ENCODE measurements at places on chromosomes 13 and 19.

DNA sequence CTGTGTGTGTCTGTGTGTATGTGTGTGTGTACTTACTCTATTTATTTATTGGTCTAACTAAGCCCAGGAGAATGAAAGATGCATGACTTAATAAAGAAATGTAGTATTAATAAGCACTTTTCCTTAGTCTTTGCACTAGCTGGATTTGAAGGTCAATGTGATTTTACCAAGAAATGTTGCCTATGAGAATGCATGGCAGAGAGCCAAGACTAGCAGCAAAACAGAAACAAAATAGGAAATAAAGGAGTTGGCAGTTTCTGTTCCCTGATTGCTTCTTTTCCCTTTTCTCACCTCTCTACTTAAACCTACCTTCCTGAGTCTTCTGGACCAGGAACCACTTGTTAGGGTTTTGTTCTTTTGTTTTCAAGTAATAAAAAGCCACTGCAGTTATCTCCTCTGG is 286.1 kb downstream of the KCTD12 start:
- no peak for DNase-seq

GRCh38 chr19:18117364-18117691 is 19.8 kb downstream of the MAST3 start:
- DNase-seq = no peak

- DNase-seq = no peak
Measured at GRCh38 chr13:32409001-32409313, 19.0 kb downstream of the N4BP2L1 start.

DNA sequence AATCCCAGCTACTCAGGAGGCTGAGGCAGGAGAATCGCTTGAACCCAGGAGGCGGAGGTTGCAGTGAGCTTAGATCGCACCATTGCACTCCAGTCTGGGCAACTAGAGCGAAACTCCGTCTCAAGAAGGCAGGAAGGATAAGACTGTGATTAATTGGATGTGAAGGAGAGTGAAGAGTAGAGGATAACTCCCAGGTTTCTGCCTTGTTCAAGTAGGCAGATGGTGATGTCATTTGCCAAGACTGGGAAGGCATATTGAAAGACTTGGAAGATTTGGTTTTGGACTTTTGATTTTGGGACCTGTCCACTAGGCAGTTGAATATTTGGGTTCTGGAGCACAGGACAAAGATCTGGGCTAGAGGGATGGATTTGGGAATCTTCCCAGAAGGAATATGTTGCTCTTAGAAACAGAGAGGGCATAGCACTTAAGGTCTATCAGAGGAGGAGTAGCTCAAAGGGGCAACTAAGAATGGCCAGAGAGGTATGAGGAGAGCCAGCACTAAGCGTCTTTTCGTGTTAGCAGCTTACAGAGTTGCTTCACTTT is 20.0 kb downstream of the GARRE1 start:
- DNase-seq = no peak

DNA sequence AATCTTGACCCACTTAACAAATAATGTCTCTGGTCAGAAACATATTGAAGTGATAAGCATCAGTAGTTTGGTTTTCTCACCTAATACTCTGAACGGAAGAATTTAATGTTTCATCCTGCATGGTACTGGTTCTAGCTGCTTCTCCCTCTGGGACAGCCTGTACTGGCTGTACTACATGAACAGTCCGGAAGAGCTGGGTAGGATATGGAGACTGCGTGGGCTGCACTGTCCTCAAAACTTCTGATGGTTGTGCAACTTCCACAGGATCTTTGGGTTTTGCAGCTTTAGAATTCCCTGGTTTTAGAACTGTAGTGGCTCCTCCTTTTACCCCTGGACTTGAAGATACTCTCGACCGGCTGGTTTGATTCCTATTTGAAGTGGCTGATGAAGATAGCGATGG is 78.3 kb downstream of the ELF1 start:
- DNase-seq = peak; percentile 6

GRCh38 chr13:33678906-33679657 is 138.9 kb upstream of the RFC3 start:
- DNase-seq = peak; percentile 81

DNA sequence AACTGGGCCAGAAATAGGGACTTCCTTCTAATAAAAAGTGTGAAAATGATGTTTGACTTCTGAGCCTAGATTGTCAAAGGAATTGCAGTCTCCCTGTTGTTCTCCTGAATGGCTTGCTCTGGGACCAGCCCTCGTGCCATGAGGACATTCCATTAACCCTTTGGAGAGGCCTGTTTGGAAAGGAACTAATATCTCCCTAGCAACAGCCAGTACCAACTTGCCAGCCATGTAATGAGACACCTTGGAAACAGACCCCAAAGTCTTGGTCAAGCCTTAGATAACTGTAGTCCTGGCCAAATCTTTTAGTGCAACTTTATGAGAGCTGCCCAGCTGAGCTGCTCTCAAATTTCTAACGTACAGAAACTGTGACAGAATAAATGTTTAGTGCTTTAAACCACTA is 8.2 kb upstream of the SIAH3 start:
- DNase-seq = no peak

- DNase-seq = no peak
Measured at GRCh38 chr13:103676329-103676728, 610.1 kb upstream of the SLC10A2 start.

DNA sequence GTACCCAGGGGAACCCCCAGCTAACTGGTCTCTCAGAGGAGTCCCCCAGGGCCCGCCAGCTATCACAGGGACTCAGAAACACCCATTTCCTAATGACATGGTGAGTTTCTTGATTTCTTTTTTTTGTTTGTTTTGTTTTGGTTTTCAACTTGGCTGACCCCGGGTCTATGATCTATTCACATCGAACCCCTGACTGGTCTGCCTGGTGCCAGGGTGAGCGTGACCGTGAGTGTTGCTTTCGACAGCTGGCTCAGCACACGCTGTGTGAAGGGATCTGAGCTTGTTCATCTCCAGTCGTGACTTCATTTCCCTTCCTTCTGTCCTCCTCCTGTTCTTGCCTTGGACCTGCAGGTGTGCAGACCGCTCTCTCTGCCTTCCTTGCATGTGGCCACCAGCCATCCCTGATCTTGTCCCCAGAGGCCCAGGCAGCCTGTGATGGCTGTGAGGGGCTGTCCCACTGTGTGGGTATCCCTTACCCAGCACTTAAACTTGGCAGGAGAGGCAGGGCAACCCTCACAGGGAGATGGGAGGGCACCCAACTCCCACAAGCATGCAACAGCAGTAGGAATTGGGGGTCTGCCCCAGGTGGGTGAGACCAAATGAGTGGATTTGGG is 26.2 kb downstream of the TMEM161A start:
- no peak for DNase-seq

GRCh38 chr19:2261438-2262172 is 5.4 kb upstream of the JSRP1 start:
- DNase-seq = no peak

DNA sequence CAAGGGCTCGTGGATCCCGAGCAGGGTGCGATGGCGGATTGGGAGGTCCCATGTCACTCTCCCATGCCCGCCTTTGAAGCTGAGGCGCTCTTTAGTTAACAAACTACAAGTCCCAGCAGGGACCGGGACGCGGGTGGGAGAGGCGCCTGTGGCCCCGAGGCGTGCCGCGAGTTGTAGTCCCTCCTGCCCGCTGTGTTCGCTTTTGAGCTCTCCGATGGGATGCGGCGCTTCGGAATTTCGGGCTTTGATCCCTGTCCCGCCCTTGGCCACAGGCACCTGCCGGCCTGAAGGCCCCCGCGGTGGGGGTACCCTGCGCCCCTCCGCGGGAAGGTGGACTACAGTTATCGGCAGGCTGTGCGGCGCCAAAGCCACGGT is 11.0 kb downstream of the CYTH2 start:
- peak; percentile 41 for DNase-seq

DNA sequence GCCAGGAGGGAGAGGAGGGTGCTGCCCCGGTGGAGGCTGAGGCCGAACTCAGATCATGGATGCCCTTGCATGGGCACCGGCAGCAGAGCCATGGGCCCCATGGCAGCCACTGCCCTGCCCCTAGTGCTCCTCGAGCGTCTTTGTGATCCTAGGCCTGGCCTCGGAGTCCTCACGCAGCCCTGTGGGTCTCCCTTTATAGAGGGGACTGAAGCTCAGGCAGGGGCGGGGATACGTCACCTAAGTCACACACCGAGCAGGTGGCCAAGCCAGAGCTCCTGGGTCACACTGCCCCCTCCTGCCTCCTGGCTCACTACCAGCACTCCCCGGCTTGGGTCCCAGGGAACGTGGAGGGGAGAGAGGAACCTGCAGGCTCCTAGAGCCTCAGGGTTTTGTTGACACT is 28.7 kb downstream of the DHX34 start:
- no peak for DNase-seq

- DNase-seq = no peak
Measured at GRCh38 chr13:41634407-41634806, 177.1 kb downstream of the RGCC start.

DNA sequence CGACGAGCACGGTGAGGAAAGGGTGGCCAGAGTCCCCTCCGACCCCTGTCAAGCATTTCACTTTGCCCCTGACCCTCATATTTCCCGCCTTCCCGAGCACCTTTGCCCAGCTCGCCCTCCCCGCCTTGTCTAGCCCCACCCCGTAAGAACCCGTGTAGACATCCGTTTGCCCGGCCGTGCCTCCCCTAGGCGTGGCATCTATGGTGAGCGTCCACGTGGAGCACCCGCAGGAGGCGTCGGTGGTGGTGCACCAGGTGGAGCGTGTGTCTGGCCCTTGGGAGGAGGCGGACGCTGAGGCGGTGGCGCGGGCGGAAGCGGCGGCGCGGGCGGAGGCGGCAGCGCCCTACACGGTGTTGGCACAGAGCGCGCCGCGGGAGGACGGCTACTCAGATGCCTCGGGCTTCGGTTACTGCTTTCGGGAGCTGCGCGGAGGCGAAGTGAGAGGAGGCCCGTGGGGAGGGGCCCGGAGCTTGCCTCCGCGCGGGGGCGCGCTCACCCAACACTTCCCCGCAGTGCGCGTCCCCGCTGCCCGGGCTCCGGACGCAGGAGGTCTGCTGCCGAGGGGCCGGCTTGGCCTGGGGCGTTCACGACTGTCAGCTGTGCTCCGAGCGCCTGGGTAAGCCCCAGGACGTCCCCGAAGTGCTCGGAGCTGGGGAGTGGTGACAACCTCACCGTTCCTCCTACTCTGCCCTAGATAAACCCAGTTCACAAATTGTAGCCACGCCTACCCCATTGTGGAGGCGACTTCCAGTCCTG is 4.2 kb downstream of the LTBP4 start:
- DNase-seq = peak; percentile 46

GRCh38 chr13:68304286-68304893 is 1074.3 kb upstream of the PCDH9 start:
- DNase-seq = no peak

- DNase-seq = no peak
Measured at GRCh38 chr19:18975011-18975410, 34.0 kb upstream of the HOMER3 start.

DNA sequence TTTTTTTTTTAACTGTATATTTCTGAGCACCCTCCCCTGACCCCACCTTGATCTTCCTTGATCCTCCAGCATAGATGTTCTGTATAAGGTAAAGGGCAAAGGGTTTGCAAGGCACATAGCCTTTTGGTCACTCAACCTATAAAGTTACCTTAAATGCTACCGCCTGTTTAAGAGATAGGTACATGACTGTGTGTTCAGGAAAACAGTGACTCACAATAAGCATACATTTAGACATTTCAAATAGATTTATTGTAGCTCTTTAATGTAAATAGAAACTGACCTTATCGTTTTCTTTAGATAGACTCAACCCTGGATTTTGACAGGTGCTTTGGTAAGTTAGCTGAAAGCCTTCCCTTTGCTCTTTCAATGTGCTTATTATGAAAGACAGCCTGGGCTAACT is 15.2 kb upstream of the SLC10A2 start:
- DNase-seq = no peak

GRCh38 chr13:99345345-99345744 is 38.1 kb upstream of the GPR183 start:
- DNase-seq = no peak

GRCh38 chr19:3154957-3155736 is 19.3 kb downstream of the GNA15 start:
- peak; percentile 99 for DNase-seq

DNA sequence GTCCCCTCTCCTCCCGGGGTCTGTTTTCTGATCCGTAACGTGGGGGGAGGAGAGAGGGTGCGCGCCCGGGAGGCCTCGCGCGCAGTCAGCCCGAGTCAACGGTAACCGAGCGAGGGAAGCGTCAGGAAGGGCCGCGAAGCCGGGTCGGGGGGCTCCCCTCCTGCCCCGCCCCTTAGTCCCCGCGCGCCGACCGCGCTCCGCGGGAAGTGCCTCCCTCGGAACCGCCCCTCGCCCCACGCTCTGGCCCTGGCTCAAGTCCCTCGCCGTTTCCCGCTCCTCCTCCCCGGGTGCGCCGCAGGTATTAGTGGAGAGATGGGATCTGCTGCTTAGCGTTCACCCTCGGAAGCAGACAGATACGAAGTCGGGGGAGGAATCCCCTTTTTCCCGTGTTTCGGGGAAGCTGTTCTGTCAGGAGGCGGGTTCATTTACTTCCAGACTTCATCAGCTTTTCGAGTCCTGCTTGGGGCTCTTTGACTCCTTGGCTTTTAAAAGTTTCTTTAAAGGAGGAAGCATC is 770 bp downstream of the HNRNPM start:
- DNase-seq = no peak

GRCh38 chr13:51645761-51646670 is 61.8 kb downstream of the WDFY2 start:
- no peak for DNase-seq

GRCh38 chr13:111422348-111422747 is 101.9 kb downstream of the TEX29 start:
- DNase-seq = no peak

DNA sequence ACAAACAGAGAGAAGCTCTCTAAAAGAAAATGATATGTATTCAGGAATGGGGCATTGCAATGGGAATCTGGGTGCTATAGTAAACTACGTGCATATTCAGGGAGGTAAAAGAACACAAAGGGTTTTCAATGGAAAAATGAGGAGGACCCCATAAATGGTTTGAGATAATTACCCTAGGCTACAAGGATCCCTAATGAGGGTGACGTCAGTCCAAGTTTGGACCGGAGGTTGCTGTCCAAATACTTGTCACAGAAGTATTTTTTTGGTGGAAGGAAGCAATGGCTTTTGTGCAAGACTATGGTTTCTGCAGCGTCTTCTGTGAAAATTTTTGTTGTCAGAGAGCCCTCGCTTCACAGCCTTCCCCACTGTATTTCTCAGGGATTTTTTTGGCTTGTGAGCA is 995 bp upstream of the CEACAM18 start:
- DNase-seq = no peak

DNA sequence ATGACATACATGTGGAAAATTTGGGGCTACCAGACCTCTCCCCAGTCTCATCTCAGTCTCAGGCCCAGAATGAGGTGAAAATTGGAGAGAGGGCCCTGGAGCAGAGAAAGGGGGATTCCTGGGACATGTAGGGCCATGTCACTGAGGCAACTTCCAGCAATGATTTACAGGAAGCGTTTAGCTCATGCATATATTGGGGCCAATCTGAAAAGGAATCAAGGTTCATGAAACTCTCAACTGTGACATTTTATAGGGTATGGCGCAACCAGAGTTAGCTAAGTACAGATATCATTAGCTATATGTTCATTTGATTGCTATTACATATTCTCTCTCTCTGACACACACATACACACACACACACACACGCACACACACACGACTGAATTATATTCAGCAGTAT is 86.3 kb downstream of the RNASEH2B start:
- DNase-seq = no peak

GRCh38 chr13:53238261-53238660 is 209.6 kb downstream of the OLFM4 start:
- no peak for DNase-seq

All from AG10803 (cell line).